Spleen (tissue), 13 donors: ENCODE measurements at places on chromosomes 7 and 10.

DNA sequence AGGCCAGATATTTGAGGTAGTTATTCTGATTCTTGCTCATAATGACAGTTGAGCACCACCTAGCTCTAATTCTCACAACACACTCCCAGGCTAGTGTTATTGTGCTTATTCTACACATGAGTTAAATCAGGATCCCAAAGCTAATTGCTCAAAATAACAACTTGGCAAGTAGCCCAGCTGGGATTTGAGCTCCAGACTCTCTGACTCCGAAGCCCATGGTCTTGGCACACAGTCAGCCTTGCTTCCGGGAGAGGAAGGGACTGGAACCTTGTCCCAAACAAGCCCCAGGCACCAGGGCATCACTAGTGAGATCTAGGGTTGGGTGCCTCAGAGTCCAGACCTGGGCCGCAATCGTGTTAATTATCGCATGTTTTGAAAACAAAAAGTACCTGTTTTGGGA lies 101.4 kb downstream of the GPAM start:
- DNase-seq = no peak

GRCh38 chr10:103781329-103782061 lies 73.9 kb downstream of the SH3PXD2A start:
- no peak for DNase-seq

GRCh38 chr10:125684581-125684980 lies 1.6 kb upstream of the TEX36 start:
- no peak for DNase-seq

DNA sequence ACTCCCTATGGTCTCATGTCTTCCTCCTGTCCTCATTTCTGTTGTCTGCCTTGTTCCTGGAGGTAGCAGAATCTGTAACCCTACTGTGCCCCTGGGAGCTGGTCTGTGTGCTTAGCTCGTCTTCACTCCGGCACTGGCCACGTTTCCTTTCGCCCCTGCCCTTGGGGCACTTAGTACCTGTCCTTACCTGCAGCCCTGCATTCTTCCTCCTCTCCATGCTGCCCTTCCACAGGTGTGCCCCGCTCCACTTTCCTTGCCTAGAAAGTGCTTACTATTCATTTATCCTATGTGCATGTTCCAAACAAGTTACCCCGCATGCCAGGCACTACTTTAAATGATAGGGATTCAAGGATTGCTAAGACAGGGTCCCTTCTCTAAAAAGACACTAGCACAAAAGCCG lies 199.9 kb upstream of the ZMIZ1 start:
- DNase-seq = no peak

- no peak for DNase-seq
These were observed 80.5 kb upstream of the RNF32 start for GRCh38 chr7:156560075-156560474.
